Upper lobe of right lung (tissue), 1 donor: ENCODE measurements at places on chromosomes 1 and 21. TPM values are rescaled to one million over a fixed set of nuclear protein-coding genes. Genes with fewer than 3 reads are reported as not detected.
A peak's percentile ranks its signal among the peaks of the same experiment; 100 is the strongest.

GRCh38 chr21:34565238-34565637 is 49.7 kb downstream of the RCAN1 start:
- DNase-seq = no peak

RBP7 gene
- 8.7 TPM for total RNA-seq

DNA sequence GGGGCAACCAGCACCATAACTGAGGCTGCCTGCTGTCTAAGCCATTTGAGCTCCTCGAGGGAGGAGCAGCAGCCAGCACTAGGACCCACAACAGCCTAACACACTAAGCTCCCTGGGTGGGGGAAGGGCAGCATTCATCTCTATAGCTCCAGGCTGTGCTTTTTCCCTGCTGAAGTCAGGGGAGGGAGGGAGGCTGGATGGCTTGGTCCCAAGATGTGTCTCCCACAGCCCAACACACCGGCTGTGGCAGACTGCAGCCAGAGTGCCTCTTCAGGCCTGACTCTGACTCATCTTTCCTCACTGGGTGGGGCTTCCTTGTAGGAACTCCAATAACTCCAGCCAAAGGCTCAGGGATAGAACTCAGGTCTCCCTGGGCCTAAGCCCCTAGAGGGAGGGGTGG is 296.3 kb downstream of the PRDM2 start:
- no peak for DNase-seq

DNA sequence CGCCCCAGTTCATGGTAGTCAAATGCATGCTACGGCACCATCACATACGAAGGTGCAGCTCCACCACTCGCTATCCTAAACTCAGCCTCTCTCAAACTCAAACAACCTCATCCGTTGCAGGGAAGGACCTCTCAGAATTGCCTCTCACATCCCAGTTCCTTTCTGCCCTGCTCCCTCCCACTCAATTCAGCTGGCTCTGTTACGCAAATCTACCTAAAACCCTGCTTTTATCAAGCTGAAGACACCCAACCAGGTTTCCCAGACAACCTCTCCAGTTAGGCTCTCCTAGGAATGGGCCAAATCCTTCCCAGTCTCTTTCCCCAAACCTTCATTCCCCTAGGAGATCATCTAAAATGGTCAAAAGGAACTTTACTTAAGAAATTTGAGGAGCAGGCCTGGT is 62.9 kb downstream of the CLSTN1 start:
- no peak for DNase-seq

DNA sequence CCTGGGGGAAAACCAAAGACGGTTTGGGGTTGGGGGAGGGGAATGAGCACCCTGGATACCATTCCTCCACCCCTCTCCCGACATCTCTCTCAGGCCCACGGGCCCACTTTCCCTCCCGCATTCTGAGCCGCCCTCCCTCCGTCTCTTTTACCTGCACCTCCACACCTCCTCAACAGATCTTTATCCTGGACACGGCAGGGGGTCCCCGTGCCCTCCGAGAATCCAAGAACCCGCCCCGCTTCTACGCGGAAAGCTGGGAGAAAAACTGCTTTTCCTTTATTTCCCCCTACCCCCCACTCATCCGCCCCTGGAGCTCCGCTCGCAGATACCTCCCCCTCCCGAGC is 108.8 kb downstream of the NAV1 start:
- no peak for DNase-seq

GRCh38 chr1:88552226-88552625 is 131.8 kb upstream of the PKN2 start:
- no peak for DNase-seq

DNA sequence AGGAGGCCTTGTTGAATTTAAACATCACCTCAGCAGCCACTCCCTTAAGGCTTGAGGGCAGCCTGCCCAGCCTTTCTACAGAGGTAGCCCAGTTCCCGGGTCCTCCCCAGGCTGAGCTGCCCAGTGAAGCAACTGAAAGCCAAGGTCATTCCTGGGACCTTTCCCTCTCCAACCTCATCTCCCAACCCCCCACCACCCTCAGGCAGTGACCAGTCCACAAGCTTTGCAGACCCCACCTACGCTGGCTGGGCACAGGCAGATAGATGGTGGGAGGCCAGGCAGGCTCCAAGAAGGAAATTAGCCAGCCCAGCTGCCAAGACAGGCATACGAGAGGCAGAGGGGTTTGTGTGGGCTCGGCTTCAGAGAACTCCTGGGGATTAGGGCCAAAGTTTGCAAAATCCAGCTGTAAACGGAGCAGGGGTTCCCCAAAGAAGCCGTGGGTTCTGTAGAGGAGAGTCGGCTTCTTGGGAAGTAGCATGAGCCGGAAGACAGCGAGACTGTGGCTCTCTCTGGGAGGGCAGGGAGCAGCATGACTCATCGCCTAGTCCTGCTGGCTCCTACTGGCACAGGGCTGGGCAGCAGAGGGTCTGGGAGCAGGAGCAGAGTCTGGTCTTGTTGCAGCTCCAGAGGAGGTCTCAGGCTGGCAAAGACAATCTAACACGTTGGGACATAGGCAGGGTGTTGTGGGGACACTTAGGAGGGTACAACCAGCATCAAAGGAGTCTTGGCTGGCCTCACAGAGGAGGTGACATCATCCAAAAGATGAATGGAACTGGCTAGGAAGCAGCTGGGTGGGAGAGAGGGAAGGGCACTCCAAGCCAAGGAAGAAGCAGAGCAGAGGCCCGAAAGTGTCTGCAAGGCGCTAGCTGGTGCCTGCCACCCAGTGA is 2.8 kb upstream of the ZC3H12A start:
- peak; percentile 84 for DNase-seq

- no peak for DNase-seq
Observed at GRCh38 chr1:26949266-26949925, 10.9 kb downstream of the KDF1 start.

VASH2 gene
- 1.9 TPM for total RNA-seq

DNA sequence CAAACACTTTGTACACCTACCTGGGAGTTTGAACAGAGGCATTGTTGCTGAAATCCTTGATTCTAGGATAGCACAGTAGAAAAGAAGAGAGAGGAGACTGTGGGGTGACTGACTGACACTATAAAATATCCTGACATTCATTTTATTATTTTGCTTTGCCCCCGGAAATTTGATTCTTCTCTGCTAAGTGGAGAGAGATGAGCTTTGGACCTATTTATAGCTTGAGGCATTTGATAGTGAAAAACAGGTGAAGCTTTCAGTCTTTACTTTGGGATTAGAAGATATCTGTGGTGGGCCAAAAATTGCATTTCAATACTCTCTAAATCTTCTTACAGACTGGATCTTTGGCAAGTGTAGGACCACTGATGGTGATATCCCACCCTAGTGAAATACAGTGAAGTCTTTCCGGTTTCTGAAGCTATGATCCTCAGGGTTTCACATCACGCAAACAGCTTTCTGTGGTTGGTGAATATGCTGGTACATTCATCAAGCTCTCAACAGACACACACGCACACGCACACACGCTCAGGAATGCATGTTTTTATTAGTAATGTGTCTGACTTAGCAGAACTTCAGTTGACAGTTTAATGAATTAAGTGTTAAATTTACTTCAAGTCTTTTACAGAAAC is at the start of gene AMPD1:
Gene AMPD1 (minus strand): TSS at position 117 of the 629 bp plus-strand sequence. CDS start 75 bp downstream, at position 42.
- no peak for DNase-seq

- DNase-seq = no peak
Observed at GRCh38 chr1:225415307-225415706, 12.5 kb downstream of the LBR start.

NIBAN1 gene
- 33.3 TPM for total RNA-seq

PDZK1 gene
- total RNA-seq = 0.67 TPM

HES4 gene
- total RNA-seq = 26.8 TPM

DNA sequence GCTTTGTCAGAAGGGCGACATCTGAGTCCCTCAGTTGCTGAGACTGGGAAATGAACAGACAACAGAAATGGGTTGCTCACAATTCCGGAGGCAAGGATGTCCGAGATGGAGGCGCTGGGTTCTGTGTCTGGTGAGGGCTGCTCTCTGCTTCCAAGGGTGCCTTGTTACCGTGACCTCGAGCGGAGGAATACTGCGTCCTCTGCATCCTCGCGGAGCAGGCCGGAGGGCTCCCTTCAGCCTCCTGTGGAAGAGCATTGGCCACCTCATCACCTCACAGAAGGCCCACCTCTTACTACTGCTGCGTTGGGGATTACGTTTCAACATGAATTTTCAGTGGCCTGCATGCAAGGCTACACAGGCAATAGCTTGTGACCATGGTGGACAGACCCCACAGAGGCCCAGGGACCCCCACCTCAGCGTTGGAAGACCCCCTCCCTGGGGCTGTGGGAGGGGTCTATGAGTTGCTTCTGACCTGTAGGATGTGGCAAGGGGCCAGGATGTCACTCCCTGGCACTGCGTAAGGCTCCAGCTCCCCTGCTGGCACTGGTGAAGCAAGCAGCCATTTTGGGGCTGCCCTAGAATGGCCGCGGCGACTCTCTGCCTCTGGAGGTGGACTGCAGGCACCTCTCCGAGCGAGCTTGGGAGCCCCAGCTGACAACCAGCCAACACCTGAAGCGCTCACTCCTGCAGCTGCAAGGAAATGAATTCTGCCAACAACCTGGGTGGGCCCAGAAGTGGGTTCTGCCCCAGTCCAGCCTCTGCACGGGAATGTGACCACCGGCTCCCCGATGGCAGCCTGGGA is 36.3 kb upstream of the COL6A1 start:
- no peak for DNase-seq

- no peak for DNase-seq
Observed at GRCh38 chr21:26809745-26810144, 35.5 kb downstream of the ADAMTS1 start.

SELENBP1 gene
- total RNA-seq = 321 TPM

ZNF436 gene
- total RNA-seq = 10.9 TPM

GRCh38 chr1:43104027-43104763 is 67.9 kb downstream of the EBNA1BP2 start:
- no peak for DNase-seq

GRCh38 chr1:26733982-26734381 is 38.2 kb downstream of the ARID1A start:
- no peak for DNase-seq

DNA sequence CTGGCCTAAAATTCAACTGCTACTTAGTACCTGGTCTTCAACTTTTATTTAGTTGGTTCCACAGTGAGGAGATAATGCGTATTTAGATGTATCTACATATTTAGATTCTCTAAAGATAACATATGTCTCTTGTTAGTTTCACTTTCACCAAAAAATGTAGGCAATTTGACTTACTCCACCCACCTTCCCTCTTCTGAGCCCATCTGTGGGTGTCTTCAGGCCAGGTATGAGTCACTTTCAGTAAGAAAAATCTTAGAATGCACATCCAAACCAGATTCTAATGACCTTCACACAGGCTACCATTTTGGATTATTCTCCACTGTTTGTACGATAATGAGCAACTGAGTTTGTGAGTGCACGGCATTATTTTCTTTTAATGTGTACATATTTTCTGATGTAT is 501.7 kb downstream of the NEGR1 start:
- no peak for DNase-seq

TMCO4 gene
- 24.3 TPM for total RNA-seq

CBR3 gene
- 4.1 TPM for total RNA-seq

RHD gene
- not detected for total RNA-seq

DNA sequence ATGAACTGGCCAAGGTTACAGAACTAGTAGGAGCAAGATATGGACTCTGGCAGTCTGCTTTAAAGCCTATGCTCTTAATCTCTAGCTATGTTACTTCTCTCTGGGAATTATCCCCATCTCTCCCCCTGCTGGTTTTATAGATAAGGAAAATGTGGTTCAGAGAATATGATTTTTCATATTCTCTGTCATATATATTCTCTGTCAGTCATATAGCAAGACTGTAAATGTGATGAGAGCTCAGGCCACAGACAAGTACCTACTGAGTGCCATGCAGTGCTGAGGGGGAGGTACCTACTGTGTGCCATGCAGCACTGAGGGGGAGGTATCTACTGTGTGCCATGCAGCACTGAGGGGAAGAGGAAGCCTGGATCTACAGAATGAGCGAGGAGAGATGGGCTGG is 220.3 kb upstream of the FGGY start:
- no peak for DNase-seq

LGR6 gene
- total RNA-seq = 1.8 TPM

DNA sequence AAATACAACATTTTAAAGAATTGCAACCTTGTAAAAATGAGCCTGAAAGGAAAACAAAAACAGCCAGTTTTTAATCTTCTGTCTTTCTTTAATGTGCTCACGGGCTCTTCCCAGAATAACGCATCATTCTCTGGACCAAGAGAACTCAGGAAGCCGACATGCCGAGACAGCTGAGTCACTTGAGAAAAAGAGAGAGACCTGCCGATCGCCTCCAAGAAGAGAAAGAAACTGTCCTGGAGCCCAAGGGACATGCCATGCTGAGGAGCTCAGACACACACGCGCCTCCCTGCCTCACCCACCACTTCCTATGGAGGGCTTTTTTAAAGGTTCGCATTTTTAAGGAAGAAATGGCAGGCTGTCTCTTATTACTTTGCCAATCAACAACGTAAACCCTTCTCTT is 176.4 kb downstream of the ZNF281 start:
- no peak for DNase-seq

DNA sequence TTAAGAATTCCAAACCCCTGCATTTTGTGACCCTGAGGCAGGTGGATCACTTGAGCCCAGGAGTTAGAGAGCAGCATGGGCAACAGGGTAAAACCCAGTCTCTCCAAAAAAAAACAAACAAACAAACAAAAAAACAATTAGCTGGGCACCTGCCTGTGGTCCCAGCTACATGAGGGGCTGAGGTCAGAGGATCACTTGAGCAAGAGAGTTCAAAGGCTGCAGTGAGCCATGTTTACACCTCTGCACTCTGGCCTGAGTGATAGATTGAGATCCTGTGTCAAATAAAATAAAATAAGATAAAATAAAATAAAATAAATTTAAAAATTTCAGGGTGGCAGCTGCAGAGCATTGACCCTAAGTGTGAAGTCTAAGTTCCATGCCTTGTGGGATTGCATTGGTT is 16.7 kb upstream of the PTGFR start:
- DNase-seq = no peak

TRMT1L gene
- total RNA-seq = 16.0 TPM

DNA sequence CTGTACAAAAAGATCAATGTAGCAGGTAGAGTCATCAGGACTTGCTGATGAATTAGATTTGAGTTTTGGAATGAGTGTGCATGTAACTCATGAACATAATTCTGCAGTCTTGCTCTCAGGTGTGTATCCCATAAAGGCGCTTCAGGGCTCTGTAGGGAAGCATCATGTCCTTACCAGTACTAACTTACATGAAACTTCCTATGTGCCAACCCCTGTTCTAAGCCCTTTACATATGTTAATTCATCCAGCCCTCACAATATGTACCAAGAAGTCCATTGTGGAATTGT is 2.1 kb upstream of the FCRLB start:
- DNase-seq = no peak

BRDT gene
- not detected for total RNA-seq
